ENCODE measurements at places on chromosomes 11 and 22. TPM values are rescaled to one million over a fixed set of nuclear protein-coding genes. Genes with fewer than 3 reads are reported as not detected.

GRCh38 chr11:75163921-75164849 is 13.3 kb downstream of the SLCO2B1 start:
- H3K27me3 ChIP-seq = no peaks in the 10 kb centered on the region
- no peak for DNase-seq
- no peak overlapping the region for H3K4me3 ChIP-seq
- no peak overlapping the region for H3K27ac ChIP-seq
- H3K4me1 ChIP-seq = no peaks in the 10 kb centered on the region
- no peaks in the 10 kb centered on the region for H3K36me3 ChIP-seq

Gene MS4A6E
- total RNA-seq = not detected

Gene MS4A4A
- 5.9 TPM for total RNA-seq

Gene CAPN5
- 3.0 TPM for total RNA-seq

DNA sequence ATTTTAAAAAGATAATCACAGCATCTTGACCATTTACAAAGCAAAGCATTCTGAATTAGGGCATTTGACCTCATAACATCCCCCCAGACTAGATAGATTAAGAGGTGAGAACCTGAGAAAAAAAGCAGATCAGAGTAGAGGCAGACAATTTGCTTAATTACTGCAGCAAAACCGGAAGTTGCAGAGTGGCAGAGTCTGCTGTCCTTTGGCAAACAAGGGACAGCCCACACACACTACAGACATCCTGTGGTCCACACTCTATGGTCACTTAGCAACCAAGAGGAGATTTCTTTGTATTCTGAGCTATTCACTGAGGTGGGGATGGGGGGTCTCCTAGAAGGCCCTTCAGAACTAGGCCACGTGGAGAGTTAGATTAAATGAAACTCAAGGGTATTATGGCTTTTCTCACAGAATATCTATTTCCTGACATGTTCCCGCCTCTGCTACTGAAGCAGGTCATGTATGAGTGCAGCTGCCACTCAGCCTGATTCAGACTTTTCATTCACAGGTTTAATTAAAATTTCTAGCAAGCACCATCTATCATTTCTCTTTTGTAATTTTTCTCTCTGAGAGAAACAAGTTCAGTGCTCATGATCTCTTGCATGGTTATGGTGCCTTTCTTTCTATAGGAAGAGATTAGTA is 48.5 kb downstream of the SVIP start:
- H3K36me3 ChIP-seq = no peaks in the 10 kb centered on the region
- DNase-seq = no peak
- no peak overlapping the region for H3K4me3 ChIP-seq
- H3K27ac ChIP-seq = no peak overlapping the region
- no peaks in the 10 kb centered on the region for H3K4me1 ChIP-seq
- H3K27me3 ChIP-seq = no peaks in the 10 kb centered on the region

Gene IFT27
- 26.0 TPM for total RNA-seq
